ENCODE measurements at places on chromosomes 11 and 22.

DNA sequence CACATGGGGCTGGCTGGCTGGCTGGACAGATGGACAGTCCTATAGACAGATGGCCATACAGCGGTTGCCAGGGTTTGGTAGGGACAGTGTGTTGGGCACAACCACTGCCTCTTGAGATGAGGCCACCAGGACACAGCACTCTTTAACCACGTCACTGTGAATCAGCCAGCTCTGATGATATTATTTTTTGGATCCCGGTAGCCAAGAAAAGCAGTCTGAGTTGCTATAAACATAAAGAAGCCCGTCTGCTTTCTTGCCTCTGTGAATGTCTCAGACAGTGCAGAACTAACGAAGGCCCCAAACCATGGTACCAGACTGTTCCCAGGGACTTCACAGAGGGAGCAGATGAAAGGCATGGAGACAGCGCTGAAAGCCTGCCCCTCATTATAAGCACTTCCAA, 115.9 kb upstream of the CSNK2A3 start:
- DNase-seq = no peak

GRCh38 chr22:17191163-17191784, 28.0 kb downstream of the ADA2 start:
- no peak for DNase-seq

GRCh38 chr11:66136752-66137123, 66.7 kb downstream of the PACS1 start:
- no peak for DNase-seq

- DNase-seq = no peak
Measured at GRCh38 chr11:910044-910588, 494 bp downstream of the CHID1 start.

- no peak for DNase-seq
Measured at GRCh38 chr22:41654322-41654721, 33.2 kb downstream of the XRCC6 start.

DNA sequence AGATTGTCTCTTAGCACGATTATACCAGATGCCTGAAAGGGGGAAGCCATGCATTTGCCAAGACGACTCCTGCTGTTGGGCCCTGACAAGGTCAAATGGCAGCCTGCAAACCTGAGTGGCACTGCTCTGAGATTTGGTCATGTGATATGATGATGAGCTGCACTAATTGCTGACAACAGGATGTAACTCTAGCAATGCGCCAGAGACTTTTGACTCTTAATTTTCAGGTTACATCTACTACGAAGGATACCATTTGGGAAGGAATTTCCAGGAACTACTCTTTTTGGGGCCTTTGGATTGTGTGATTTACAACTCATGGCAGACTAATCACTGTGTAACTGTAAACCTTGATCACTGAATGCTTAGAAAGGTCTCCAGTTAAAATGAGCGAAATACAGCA, 13.1 kb downstream of the TREH start:
- no peak for DNase-seq

GRCh38 chr22:46626356-46626755, 6.2 kb downstream of the GRAMD4 start:
- no peak for DNase-seq

- DNase-seq = no peak
Measured at GRCh38 chr11:108933630-108934029, 268.8 kb downstream of the DDX10 start.

- no peak for DNase-seq
Measured at GRCh38 chr11:8355416-8355742, 91.7 kb upstream of the LMO1 start.

GRCh38 chr11:68925611-68926010, 21.9 kb downstream of the IGHMBP2 start:
- no peak for DNase-seq

DNA sequence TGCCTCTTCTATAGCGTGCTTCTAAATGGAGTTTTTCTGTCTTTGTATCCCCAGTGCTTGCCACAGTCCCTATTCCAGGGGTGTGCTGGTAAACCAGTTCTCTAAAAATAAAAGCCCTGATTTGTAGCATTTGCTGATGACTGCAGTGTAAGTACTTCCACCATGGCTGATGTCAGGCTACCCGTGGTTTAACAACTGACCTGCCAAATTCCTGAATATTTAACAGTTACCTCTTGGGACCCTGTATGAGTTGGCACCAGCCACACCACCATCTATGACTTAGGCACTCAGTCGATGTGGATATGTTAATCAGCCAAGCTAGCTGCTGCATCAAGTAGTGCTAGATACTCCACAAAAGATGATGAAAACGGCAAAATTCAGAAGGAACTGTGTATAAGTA, 94.0 kb upstream of the MTNR1B start:
- no peak for DNase-seq

- DNase-seq = no peak
Measured at GRCh38 chr11:69940246-69940610, 121.0 kb upstream of the FGF3 start.

DNA sequence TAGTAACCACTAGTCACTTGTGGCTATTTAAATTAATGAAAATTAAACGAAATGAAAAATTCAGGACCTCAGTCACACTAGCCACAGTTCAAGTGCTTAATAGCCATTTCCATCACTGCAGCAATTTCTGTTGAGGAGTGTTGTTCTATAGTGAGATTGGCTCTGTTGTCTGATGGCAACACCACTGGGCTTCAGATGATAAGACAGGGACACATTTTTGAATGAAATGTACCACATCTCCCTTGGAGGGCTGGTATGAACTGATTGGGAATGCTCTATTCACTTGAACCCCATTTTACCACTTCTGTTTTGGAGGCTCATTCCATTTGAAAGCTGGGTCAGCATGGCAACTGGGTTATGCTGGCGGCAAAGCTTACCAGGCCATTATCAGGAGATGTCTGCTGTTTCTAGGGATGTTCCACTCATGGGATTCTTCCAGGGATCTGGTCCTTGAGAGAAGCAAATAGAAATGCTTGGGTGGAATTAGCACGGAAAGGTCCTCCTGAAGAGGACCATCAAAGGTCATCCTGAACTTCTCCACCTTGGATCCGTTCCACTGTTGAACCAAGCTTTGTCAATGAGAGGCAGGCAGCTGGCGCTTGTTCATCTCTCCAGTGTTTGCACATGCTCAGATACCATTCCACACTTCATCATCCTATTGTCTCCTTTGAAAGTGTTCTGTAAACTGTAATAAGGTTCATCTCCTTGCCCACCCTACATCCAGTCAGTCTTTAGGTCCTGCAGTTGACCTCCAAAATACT, 7.6 kb downstream of the AMOTL1 start:
- DNase-seq = no peak

DNA sequence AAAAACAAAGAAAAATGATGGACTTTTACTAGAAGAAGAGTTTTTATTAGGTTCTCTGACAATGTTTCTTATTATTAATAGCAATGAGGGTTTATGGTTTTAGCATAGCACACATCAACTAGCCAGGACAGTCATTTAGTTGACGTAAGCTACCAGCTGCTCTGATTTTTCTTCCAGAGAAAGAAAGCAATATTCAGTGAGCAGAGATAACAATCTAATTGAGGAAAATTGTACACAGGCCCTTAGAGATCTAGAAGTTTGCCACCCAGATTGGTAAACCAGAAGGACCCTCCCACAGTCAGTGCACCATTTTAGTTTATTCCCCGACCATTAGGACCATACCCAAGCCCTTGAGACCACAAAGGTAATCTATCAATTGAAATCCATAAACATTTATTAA, 28.7 kb upstream of the TBCEL start:
- no peak for DNase-seq

DNA sequence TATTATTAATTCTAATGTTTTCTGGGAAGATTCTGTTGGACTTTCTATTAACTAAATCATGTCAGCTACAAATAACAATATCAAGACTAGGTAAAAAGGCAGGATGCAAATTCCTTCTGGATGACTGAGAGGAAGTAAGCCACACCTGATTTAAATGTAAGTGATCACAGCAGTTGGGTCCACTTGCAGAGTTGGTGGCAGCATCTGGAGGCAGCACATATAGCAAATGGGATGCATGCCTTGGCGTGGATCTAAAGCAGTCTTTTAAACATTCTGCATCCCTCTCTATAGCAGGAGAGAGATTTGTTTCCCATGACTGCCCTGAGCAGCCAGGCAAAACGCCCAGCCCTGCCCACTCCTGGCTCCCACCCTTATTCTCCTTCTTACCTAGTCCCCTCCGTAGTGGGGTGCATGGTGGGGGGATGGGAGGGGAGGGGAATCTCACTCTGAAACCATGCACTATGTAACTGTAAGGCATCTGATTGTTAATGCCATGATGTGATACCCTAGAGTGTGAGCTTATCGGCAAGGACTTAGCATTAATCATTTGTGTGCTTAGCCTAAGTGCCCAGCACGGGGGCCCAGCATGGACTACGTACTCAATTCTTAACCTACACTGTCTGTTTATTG, 130.3 kb downstream of the EFCAB6 start:
- DNase-seq = no peak

GRCh38 chr11:44582641-44583352, 17.3 kb downstream of the CD82 start:
- DNase-seq = no peak

DNA sequence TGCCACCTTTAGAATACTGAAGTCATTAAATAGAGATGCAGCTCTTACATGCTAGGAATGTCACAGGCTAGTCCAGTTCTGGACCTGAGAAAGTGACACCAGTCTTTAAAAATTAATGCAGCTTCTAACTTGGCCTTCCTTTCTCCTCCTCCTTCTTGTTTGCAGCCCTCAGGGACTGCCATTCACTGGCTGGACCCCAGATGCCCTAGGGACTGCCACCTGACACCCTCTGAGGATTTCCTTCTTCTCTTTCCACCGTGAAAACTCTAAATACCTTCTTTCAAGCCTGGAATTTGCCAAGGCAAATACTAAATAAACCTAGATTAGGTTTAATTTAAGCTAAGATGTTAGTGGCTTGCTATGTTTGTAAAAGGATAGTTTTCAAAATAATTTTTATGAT, 78.4 kb downstream of the MUC15 start:
- no peak for DNase-seq

DNA sequence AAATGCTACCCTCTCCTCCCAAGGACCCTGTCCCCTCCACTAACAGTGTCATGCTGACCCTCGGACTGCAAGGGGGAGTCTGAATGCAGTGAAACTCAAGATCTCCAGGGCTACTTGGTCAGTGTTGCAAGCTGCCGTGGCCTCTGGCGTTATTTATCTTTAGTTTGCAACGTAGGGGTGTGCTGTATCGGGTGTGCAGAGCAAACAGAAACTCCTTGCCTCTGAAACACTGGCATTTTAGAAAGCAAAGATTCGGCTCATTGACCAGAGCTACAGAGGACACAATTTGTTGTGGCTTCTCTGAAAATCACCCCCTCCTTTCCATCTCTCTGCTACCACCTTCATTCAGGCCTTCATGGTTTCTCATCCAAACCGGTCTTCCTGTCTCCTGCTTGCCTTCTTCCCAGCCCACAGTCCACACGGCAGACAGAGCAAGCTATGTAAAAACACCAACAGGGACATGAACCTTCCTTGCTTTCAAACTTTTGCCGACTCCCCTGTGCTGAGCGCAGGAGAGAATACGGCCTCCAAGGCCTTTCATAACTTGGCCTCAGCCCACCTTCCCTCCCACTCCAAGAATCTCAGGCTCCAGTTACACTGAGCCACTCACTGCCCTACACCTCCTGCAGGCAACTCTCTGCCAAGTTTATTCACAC, 14.9 kb downstream of the FZD4 start:
- DNase-seq = no peak

DNA sequence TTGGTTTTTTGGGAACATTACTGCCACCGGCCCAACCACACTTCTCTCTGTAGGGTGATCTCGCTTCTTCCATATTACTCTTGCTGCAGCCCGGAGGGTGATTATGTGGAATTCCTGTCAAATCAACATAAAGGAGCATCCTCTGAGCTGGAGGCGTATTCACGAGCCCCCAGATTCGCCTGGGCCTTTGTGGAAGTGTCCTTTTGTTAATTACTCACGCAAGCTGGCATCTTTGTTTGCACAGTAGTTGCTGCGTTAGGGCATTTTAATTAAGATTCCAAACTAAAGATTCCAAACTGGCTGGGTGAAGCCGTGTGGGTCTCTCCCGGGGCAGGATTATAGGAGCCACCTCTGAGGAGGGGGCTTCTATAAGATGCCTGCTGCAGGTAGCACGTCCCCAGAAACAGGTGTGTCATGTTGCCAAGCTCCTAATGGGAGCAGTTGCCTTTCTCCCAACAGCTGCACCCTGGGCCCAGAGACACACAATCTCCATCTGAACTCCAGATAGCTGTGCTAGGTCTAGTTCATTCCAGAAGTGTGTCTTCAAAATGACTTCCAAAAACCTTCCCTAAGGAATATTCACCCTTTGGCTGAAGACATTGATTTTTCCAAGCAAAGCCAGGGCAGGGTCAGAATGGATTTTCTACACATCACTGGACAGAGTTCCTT, 40.9 kb downstream of the SHISAL1 start:
- DNase-seq = no peak

DNA sequence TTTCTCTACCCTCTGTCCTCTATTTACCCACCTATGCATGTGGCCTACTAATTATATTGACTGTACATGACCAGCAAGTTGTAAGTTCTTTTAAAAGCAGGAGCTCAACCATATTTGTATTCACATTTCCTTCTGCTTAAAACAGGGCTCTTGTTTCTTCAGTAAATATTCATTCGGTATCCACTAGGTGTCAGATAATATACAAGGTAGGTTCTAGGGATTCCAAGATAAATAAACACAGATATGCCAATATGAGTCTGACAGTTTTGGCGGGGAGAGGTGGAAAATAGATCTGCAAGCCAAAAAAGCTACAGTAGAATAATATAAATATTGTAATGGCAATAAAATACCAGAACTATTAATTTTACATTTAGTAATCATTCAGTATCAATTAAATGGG, 15.3 kb upstream of the RAB30 start:
- DNase-seq = no peak

- peak; percentile 16 for DNase-seq
Measured at GRCh38 chr11:94219771-94220170, 84.6 kb upstream of the IZUMO1R start.

GRCh38 chr11:35491231-35491871, 34.1 kb downstream of the PAMR1 start:
- DNase-seq = no peak

DNA sequence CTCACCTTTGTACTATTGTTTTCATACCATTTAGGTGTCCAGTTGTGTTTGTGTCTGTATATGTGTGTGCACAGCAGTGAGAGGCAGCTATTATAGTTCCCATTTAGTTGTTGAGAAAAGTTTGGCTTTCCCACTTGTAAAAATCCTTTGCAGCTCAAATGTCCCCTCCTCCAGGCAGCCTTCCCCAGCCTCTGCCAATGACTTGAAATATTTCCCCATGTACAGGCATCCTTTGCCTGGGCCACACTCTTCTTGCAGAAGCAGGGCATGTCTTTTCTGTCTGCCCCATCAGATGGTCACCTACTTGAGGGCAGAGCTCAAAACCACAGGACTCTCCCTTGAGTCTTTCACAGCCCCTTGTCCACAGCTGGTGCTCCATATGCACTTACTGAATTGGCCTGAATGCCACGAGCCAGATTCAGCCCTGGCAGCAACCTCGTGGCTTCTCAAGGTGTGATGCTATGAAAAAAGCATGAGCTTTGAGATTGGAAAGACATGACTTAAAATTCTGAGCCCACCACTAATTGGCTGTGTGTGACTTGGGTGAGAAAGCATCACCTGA, 39.3 kb downstream of the MYEOV start:
- DNase-seq = no peak

Data from BE2C (cell line).